Activated naive CD4-positive, alpha-beta T cell treated with Interleukin-2 at 50 U/mL for 16 hours (primary cell): ENCODE measurements at places on chromosomes 5 and 9.

DNA sequence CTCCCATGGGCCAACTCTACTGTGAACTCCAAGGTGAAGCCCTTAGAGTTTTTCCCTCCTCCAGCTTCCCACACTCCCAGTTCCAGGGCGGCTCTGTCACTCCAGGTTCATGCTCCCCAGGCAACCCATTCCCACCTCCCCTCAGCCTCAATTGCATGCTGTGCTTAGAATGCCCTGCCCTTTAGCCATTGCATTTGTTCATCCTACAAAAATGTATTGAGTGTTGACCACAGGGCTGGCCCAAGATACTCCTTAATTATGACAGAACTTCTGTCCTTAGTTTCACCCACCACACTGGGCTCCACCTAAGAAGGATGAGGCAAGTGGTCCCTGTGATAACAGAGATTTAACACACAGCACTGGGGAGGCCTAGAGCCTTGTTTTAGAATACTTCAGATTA, 236.1 kb downstream of the ADAMTSL1 start:
- DNase-seq = no peak

- DNase-seq = no peak
Measured at GRCh38 chr9:27065288-27065687, 43.7 kb upstream of the TEK start.

GRCh38 chr5:94268226-94268625, 350.2 kb downstream of the KIAA0825 start:
- DNase-seq = no peak

DNA sequence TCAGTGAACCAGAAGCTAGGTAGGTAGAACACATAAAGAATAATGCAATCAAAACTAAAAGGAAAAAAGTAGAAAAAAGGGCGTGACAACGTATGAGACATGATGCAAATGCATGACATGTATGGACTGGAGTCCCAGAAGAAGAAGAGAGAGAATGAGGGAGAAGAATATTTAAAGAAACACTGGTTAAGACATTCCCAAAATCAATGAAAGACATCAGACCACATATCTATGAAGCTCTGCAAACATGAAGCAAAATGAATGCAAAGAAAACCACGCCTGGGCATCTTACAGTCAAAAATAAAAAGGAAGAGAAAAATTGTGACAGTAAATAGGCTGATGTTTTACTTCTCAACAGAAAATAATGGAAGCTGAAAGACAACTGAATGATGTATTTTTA, 23.8 kb upstream of the NKD2 start:
- DNase-seq = no peak
